ENCODE measurements at places on chromosomes 4 and X.

- no peak for DNase-seq
Measured at GRCh38 chr4:4831825-4832224, 27.6 kb upstream of the MSX1 start.

DNA sequence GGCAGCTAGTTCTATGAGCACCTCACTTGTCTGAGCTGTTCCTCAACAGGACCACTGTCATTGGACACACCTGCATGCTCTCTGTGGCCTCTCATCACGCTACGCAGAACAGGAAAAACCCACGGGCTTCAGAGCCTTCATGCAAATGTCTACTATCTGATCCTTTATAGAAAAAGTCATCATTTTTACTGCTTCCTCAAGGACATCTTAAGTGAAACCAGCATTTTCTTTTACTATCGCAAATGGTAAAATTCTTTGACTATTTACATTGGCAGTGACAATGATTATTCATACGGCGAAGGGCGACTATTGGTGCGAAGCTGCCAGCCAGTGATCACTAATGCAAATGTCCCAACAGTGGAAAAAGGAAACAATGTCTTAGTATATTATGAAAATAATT, 147.0 kb downstream of the AFAP1 start:
- DNase-seq = no peak

DNA sequence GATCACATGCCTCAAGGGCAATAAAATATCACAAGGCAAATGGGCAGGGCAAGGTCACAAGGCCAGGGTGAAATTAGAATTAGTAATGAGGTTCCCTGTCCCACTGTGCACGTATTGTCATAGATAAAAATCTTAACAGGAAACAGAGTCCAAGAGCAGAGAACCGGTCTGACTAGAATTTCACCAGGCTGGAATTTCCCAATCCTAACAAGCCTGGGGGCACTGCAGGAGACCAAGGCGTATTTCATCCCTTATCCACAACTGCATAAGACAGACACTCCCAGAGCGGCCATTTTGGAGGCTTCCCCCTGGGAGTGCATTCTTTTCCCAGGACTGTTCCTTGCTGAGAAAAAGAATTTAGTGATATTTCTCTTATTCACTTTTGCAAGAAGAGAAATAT, 25.9 kb upstream of the PRDM5 start:
- DNase-seq = no peak

DNA sequence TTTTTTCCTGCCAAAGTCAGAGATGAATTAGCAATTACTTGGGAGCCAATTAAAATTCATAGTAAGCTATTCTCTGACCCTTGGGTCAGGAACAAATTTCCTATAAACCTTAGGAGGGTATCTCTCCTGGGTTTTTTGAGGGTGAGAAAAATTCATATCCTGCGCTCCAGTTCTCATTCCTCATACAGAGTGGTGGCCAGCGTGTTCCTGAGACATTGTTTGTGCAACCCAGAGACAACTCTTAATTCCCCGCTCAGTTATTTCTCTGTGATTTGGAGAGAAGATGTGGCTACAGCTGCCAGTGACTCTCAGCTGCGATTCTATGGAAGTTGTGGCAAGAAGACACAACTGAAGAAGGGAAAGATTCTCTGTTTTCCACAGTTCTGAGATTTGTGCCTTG, 37.9 kb upstream of the CBR4 start:
- DNase-seq = no peak

GRCh38 chrX:45710081-45710801, 509.6 kb upstream of the DIPK2B start:
- peak; percentile 1 for DNase-seq

- peak; percentile 77 for DNase-seq
Measured at GRCh38 chrX:153953342-153953830, 8.9 kb upstream of the RENBP start.

- no peak for DNase-seq
Measured at GRCh38 chr4:83012200-83012686, 1.6 kb upstream of the LIN54 start.

DNA sequence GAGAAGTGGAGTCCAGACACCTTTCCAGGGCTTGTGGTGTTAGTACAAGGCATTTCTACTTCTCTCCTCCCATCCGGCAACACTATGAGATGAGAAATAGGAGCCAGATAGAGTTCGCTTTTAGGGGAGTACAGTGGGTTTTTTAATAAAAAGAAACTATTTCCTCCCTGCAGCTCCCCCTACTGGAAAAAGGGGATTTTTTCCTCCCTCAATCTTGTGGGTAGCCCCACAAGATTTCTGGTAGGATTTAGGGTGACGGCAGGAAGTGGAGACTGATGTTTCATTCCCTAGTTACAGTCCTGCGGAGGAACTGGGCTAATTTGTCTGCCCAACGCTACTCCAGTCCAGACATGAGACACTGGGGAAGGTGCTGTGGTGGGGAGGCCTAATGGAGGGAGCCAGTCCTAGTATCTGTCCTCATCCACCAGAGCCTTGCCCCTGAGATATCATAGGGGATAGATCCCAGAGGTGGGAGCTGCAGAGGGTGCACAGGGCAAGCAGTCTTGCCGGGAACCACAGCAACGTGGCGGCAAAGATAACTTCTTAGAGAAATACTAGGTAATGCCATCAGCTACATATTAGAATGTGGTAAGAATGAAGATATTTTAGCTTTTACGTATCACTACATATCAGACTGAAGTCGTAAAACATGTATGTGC, 45.5 kb upstream of the PRKG2 start:
- no peak for DNase-seq

DNA sequence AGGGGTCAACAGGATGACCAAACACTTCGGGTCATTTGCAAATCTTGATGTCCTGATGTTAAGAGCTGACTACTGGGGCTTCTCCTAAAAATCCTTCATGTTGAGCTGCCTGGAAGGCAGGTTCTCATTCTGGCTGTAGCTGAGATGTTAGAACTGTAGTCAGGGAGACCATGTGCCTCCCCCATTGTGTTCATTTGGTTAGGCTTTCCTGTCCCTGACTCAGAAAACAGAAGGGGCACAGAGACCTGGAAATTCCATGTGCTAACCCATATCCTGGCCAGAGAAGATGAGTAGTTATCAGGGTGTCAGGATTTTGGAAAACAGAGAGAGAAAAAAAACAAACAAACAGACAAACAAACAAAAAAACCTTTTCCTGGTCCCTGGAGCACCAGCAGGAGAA, 177.5 kb downstream of the AR start:
- DNase-seq = no peak

GRCh38 chrX:119101168-119101567, 26.4 kb downstream of the KIAA1210 start:
- DNase-seq = no peak

DNA sequence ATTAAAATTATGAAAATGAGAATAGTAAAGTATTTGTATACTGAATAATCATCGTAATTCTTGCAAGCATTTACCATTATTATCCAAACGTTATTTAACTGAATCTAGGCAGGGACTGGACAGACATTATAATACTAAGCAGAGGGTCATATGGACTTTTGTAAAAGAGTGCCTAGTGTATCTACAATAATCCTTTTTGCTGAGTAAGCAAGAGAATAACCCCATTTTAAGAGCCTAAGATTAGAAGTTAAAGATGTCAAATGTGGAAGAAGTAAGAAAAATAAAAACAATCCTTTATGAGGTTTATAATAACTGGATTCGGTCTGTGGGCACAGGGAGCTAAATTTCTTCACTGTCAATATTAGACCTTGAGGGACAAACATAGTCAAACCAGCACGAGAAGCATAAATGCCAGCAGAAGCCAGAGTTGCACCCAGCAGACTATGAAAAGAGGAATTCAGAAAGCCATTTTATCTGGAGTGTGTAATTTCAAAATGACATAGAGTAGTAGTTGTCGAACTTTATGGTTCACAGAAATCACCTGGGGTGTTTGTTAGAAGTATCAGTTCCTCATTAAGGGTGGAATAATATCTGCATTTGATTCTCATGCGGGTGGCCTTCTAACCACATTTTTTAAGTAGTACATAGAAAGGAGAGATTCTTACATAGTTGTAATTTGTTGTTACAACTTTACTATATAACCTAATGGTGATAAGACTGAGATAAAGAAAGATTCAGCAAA, 39.7 kb upstream of the DCLK2 start:
- no peak for DNase-seq

DNA sequence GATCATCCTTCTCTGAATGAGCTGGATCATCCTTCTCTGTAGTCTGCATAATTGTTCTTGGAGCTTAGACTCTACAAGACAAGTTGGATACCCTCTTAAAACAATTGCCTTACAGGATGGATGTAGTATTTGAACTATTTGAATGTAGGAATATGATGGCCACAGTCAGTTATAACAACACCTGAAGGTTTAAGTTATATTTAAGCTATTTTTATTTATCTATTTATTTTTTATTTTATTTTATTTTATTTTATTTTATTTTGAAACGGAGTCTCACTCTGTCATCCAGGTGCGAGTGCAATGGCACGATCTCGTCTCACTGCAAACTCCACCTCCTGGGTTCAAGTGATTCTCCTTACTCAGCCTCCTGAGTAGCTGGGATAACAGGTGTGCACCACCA, 149.9 kb upstream of the SLIT2 start:
- DNase-seq = no peak

GRCh38 chr4:53039741-53040458, 177.8 kb downstream of the RASL11B start:
- DNase-seq = no peak

- no peak for DNase-seq
Measured at GRCh38 chrX:24357106-24357505, 3.3 kb upstream of the SUPT20HL1 start.

DNA sequence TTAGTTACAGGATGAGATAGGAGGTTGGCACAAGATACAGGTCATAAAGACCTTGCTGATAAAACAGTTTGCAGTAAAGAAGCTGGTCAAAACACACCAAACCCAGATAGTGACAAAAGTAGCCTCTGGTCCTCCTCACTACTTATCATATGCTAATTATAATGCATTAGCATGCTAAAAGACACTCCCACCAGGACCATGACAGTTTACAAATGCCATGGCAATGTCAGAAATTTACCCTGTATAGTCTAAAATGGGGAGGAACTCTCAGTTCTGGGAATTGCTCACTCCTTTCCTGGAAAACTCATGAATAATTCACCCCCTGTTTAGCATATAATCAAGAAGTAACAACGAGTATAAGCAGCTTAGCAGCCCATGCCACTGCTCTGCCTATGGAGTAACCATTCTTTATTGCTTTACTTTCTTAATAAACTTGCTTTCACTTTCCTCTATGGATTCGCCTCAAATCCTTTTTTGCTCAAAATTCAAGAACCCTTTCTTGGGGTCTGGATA, 1254.4 kb downstream of the PCDH7 start:
- no peak for DNase-seq

- DNase-seq = no peak
Measured at GRCh38 chr4:44632089-44632488, 19.3 kb downstream of the YIPF7 start.

DNA sequence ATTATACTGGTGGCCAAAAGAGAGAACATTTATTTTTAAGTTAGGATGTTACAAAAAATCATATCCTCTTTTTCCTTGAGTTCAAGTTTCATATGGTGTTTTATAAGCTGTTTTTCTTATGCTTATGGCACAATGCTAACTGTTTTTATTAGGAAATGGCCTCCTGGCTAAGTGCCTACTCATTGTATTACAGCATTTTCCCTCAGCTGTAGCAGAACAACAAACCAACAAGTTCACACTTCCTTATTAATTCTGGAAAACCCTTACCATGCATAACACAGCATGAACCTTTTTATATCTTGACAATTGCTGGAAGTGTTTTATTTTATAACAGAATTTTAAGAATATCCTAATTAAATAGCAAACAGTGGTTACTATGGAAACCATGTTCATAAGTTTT, 165.8 kb downstream of the GASK1B start:
- no peak for DNase-seq

DNA sequence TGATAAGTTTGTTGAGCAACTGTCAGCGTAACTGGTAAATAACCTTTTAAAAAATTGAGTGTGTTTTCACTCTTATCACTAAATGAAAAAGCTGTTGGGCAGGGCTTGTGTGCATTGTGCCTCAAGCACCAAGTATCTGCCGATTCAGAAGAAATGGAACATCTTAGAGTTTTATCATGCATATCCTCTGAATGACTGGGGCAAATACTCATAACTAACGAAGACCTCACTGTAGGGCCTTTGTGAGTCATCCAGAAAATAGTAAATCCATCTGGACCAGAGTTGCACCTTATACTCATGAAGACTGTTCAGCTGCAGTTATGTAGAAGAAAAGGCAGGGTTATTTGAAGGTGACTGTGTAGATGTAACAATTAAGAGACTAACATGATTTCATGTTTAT, 222.1 kb downstream of the CAMK2D start:
- no peak for DNase-seq

DNA sequence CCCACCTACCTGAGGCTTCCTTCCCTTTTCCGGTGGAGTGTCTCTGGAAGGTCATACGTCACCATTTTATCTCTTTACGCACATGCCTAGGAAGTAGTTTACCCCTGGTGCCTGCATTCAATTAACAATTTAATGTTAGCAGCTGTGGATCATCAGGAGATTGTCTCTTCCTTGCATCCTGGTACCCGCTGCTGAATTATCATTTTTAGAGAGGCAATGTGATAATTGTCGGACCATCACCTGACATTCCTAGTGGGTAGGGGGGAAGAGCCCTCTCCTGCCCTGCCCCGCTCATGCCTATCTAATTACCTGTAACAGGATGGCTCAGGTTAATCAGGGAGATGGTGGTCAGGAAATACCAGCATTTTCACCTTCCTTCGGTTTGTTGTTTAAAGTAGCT, 863.6 kb downstream of the RPA4 start:
- no peak for DNase-seq

DNA sequence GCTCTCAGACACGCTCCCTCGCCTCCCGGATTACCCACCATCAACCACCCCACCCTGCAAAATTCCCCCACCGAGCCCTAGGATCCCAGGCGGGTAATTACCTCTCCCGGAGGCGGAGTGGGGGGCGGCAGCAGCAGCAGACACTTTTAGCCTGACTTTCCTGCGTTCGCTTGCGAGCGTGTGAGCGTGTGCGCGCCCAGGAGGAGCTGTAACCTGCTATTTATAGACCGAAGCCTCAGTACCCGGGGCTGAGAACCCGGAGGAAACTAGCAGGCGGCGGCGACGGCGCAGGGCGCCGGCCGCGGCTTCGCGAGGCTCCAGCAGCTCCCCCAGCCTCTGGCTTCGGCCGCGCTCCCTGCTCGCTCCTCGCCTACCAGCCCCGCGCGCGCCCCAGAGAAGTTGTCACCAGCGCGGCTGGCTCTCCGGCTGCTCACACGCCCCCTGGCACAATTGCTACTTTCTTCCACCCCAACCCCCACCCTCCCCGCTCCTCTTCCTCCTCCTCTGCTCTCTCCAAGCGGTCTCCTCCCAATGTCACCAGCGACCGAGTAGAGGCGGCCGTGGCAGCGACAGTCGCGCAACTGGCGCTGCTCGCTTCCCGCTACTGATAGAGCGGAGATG, at the start of gene INPP4B:
Gene INPP4B (minus strand): TSS at position 194 of the 621 bp plus-strand sequence.
- peak; percentile 40 for DNase-seq

- DNase-seq = no peak
Measured at GRCh38 chr4:10670321-10670720, 14.2 kb downstream of the CLNK start.

GRCh38 chrX:128816919-128817318, 706.4 kb downstream of the SMARCA1 start:
- no peak for DNase-seq

GRCh38 chr4:55012363-55013230, 112.8 kb downstream of the KDR start:
- no peak for DNase-seq

Measured in activated T-cell treated with anti-CD3 and anti-CD28 coated beads for 4 hours (primary cell).